Activated naive CD4-positive, alpha-beta T cell treated with Interleukin-2 at 50 U/mL for 16 hours (primary cell): ENCODE measurements at places on chromosomes 12 and 14.

- no peak for DNase-seq
Measured at GRCh38 chr12:57727758-57728395, 10.7 kb downstream of the AGAP2 start.

GRCh38 chr12:50192908-50193307 is 25.7 kb upstream of the CERS5 start:
- DNase-seq = no peak

DNA sequence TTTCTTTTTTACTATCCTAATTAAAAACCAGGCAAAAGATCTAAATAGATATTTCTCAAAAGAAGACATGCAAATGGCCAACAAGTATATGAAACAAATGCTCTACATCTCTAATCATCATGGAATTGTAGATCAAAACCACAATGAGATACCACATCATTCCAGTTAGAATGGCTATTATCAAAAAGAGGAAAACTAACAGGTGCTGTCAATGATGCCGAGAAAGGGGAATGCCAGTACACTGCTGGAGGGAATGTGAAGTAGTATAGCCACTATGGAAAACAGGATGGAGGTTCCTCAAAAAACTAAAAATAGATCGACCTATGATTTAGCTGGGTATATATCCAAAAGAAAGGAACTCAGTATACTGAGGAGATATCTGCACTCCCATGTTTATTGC is 39.0 kb upstream of the C12orf75 start:
- no peak for DNase-seq

GRCh38 chr12:27711317-27711682 is 668 bp downstream of the MRPS35 start:
- DNase-seq = no peak

GRCh38 chr12:62129291-62129690 is 130.9 kb upstream of the USP15 start:
- DNase-seq = no peak

DNA sequence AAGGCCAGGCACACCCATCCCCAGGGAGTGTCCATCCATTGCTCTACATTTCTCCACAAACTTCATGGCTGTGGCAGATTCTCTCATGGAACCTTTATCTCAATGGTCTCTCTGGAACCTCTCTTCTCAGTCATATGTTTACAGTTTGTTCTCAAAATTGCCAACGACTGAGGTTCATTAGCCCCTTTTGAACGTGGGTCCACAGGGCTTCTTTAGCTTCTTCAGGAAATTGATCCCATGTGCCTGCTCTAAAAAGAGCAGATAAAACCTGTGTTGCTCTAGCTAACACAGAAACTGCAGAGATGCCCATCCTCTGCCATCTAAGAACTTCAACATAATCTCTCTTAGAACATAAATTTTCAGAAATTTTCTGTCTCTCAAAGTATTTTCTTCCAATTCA is at the start of gene OR6C4:
OR6C4 (plus strand) TSS at position 301 of the 400 bp plus-strand sequence. CDS start 1,625 bp downstream, outside the sequence.
- no peak for DNase-seq

DNA sequence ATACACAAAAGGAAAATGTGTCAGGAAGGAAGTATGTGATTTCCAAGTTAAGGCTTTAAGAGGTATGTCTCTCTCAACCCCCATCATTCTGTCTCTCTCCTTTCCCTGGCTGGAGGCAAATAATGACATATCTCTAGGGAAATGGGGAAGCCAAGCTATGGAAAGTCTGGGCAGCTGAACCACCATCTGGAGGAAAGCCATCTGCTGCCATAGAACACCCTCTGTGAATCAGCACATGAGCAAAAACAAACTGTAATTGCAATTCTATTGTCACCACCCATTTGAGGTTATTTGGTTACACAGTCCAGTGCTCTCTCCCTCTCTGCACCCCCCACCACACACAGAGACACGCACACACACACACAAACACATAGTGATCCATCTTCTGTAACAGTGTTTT is 766.2 kb downstream of the FLRT2 start:
- DNase-seq = no peak

DNA sequence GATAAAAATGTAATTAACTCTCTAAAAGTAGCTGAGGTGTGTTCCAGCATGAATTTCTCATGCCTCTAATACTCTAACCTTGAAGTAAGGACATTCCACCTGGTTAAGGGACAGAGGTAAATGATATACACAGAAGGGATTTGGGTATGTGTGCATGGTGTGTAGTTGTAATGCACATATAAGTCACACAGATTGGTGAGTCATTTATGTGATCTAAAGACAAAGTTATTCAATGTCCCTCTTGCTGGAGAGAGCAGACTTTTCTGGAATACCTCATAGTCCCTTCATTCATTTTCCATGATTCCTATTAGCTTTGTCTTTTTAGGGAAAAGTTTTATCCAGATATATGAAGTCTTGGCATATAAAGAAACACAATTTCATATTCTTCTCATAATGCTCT is 234.9 kb downstream of the SNAPC1 start:
- no peak for DNase-seq

DNA sequence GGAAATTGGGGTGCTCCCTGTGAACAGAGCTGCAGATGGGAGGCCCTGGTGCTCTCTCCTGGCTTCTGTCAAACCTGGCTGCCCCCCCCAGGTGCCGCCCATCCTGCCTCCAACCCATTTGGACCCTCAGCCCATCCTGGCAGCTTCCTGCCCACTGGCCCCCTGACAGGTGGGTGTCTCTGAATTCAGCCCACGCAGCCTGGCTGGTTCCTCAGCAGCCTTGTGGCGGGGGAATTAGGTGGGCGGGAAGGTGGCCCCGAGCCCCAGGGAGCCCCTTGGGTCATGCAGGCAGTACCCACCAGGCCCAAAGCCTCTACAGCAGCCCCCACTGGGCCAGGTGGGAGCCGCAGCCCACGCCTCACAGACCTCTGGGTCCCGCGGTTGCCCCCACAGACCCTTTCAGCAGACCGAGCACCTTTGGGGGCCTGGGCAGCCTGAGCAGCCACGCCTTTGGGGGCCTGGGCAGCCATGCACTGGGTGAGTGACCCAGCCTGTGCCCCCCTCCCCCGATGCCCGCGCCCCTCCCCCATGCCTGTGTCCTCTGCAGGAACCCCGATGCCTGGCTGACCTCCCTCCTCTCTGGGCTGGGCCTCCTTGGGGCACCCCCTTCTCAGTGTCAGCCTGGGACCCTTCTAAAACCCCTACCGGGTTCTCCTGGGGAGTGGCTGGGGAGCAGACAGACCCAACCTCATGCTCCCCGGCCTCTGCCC is 28.9 kb downstream of the LRCOL1 start:
- DNase-seq = no peak

DNA sequence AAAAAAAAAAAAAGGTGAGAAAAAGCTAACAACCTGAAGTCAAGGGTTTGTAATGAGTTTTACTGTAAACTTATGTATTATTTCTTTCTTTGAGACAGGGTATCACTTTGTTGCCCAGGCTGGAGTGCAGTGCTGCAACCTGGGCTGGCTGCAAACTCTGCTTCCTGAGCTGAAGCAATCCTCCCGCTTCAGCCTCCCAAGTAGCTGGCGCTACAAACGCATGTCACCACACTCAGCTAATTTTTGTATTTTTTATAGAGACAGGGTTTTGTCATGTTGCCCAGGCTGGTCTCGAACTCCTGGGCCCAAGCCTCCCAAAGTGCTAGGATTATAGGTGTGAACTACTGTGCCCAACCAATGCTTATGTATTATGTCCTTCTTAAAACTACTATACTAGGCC is 9.2 kb downstream of the ATF7 start:
- no peak for DNase-seq

GRCh38 chr14:103286968-103287850 is 46.8 kb upstream of the EIF5 start:
- no peak for DNase-seq

DNA sequence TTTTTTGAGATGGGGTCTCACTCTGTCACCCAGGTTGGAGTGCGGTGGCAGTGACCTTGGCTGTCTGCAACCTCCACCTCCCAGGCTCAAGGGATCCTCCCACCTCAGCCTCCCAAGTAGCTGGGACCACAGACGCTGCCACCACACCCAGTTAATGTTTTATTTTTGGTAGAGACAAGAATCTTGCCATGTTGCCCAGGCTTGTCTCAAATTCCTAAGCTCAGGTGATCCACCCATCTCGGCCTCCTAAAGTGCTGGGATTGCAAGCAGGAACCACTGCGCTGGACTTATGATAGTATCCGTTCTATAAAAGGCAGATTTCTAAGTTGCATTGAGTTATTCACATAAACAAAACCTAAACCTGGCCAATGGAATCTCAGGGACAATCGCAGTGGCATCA is 321.1 kb upstream of the PRICKLE1 start:
- DNase-seq = no peak

GRCh38 chr14:87450193-87450592 is 542.8 kb downstream of the GALC start:
- DNase-seq = no peak

- DNase-seq = no peak
Measured at GRCh38 chr12:1058423-1058822, 67.4 kb downstream of the ERC1 start.
